ENCODE measurements at places on chromosomes 2 and 18.

DNA sequence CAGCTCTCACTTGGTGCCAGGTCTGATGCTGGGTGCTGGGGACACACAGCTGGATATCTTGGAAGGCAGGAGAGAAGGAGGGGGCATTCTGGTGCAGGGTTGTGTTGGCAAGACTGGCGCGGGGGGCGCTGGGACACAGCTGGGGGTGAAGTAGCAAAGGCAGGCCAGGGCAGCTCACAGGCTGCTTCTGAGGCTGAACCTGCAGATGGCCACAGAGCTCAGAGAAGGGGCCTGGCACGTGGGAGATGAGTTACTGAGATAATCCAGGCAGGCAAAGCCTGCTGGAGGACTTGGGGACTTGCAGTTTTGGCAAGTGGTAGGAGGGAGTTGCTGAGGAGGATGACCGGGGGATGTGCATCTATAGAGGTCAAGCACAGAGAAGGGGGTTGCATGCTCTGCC, 16.2 kb upstream of the DGKD start:
- DNase-seq, result peak; percentile 36

GRCh38 chr18:5198311-5198710, 1.3 kb upstream of the AKAIN1 start:
- DNase-seq, result peak; percentile 41

DNA sequence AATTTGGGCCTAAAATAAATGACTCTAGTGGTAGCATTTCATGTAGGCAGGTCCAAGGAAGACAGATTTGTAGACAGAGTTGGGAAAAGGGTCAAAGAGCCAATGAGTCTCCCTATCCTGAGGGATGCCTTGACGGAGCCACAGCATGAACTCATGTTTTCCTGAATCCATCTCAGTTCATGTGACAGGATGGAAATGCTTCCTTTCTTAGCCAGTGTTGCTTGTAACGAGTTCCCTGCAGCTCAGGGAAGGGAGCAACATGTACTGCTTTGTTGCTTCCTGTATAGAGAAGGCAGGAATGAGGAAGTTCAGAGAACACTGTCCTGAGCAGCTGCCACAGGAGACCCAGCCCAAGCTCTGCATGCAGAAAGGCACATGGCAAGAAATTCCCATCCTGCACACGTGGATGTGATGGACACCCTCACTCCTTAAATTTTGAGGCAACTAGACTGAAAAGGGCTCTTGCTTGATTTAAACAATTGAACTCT, 27.9 kb downstream of the TMEM17 start:
- no peak for DNase-seq

- DNase-seq, result no peak
These were observed 250.7 kb downstream of the LPIN1 start for GRCh38 chr2:11997142-11997541.

DNA sequence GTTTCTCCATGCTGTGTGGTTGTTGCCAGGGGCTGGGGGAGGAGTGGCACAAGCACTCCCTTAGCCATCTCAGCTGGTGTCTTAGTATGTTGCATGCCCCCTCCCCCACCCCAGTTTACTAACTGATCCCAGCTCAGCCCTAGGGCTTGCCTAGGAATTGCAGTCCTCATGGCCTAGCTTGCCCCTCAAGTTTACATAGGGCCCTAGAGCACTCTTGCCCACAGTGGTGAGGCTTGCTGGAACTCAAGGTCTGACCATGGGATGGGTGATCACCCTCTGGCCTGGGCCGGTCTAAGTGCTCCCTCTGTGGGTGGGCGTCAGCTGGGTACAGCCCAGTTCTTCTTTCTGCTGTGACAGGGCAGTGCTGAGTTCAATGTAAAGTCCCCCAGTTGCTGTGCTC, 156.1 kb upstream of the PIEZO2 start:
- no peak for DNase-seq

- DNase-seq, result no peak
These were observed 79.6 kb downstream of the DNER start for GRCh38 chr2:229634601-229635370.

GRCh38 chr2:455015-455705, 167.3 kb upstream of the ALKAL2 start:
- no peak for DNase-seq

DNA sequence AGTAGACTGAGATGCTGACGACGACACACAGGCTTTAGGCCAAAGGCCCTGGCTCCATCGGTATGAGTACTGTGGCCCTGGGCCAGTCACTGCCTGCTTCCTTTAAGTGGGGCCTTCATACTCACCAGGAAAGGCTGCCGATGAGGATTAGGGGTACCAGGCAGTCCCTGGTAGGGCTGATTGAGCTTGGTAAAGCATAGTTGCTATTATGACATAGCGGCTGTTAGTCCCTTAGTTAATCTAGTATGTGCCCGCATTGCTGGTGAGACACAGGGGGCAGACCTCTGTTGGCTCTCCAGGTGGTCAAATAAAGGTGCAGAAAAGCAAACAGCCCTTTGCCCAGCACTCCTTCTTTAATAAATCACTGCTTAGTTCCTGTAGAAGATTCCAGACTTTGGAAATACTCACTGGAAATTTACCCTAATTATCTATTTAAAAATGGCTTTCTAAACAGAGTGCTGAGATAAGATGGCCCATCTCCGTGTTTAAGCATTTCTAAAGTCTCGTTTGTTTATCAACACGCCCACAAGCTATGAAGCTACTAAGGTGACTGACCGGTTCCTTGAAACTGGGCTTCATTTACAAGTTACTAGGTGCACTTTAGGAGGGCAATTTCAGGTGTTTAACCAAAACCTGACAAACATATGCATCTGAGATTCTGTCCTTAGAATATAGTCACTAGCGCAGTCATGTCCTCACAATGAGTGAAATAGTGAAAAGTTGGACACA, 8.7 kb upstream of the BIN1 start:
- DNase-seq, result no peak

DNA sequence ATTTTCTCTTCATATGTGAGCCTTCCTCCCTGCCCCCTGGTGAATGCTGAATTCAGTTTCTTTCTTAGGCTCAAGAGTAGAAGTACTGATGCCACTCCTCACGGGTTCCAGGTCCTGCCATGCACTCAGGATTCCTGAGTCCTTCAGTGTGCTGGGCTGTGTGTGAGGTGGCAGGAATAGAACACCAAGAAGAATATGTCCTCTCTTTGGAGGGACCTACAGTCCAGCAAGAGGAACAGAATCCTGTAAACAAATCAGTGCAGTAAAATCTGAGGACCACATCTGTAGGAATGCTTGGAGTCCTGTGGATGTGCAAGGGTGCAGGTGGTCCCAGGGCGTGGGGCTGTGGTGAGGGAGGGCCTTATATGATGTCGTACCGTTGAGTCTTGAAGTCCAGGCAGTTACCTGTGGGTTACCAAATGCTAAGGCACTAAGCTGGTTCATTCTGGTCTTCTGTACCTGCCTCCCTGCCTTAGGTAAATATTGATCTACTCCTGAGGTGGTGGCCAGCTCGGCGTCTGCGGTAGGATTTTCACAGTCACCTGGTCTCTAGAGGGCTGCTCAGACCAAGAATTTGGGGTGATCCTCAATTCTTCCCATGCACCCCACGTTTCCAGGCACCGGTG, 5.5 kb downstream of the ASAP2 start:
- no peak for DNase-seq

GRCh38 chr2:45806563-45807358, 155.3 kb downstream of the PRKCE start:
- no peak for DNase-seq

DNA sequence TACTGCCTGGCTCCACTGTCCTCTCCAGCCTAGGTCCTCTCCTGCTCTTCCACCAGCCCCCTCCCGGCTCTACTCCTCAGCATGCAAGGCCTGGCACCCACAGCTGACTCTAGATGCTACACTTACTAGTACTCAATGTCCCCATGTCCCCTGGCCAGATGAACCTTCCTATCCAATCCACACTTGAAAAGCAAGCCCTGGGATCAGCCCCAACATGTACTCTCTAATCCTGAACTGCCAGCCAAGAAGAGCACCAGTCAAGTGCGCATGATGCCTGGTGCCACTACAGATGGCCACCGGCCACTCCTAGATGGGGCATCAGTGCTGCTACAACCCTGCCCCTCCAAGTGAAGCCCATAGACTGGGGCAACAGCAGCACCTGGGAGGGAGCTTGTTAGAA, 168.2 kb downstream of the STK39 start:
- DNase-seq, result no peak

DNA sequence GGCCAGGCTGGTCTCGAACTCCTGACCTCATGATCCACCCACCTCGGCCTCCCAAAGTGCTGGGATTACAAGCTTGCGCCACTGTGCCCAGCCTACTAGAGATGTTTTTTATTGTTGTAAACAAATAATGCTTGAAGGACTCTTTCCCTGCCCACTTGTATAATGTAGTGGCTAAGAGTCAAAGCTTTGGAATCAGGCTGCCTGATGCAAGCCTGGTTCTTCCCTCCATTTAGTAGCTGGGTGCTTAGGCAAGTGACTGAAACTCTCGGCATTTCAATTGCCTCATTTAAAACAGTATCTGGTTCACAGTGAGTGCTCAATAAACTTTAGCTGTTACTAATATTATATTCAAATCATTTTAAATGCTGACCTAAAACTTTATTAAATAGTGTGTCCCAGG, 264.0 kb upstream of the FBXO11 start:
- no peak for DNase-seq

GRCh38 chr2:170122883-170123547, 54.9 kb upstream of the MYO3B start:
- no peak for DNase-seq

DNA sequence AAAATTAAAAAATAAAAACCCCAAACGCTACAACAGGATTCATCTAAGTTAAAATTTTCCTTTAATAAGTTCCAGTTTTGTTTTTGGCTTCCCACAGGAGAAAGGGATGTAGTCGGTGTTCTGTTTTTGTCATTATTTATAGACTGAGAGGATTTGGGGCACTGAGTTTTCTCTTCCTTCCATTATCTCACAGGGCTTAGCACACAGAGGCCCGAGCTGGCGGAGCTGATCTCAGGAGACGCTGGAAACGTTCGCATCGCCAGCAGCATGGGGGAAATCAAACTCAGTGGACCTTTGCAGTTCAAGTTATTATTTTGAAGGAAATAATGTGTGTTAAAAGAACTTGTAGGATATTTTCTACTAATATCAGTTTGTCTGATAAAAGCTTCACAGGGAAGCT, 669.7 kb upstream of the SALL3 start:
- DNase-seq, result no peak

GRCh38 chr18:71304856-71305255, 1016.0 kb downstream of the SOCS6 start:
- DNase-seq, result no peak

DNA sequence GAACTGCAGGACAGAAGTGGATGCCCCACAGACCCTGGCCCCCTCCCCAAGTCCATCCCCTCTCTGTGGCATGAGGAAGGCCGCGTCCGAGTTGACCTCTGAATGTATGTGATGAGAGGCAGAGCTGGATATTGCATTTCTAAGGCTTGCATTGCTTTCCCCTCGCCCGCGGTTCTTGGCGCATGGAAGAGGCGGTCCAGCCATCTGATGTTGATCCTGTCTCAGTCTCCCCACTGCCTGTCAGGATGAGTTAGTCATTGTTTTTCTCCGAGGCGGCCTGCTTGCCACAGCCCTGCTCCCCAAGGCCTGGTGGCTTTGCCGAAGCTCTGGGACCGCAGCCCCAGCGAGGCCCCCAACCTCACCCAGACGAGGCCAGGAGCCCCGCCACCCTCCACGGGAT, 88.6 kb downstream of the SMAD7 start:
- no peak for DNase-seq

DNA sequence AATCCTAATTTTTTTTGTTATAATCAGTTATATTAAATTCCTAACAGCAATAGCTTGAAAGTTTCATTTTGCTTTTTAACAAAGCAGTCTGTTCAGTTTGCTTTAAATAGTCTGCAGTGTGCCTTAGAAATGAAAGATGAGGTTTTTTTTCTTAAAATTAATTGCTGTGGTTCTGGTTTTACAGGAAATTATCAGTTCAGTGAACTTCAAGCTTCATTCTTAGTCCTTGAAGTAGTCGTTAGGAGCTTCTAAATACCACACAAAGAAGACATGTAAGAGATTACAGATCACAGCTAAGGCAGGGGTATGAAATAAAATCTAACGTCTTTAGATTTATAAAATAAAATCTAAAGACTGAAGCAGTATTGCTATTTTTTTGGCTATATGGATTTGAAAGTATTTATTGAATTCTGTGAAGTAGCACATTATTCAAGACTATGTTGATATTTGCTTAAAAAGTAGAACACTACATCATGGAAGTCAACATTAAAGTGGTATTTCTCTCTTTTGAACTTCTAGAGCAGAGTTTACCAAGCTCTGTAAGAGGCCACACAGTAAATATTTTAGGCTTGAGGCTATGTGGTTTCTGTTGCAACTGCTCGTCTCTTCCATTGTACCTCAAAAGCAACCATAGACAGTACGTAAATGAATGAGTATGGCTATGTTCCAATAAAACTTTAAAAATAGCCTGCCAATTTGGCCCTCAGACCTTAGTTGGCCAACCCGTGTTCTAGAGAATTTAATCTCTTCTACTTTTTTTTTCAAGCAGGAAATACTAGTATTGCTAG, 81.5 kb upstream of the STON1 start:
- peak; percentile 28 for DNase-seq

DNA sequence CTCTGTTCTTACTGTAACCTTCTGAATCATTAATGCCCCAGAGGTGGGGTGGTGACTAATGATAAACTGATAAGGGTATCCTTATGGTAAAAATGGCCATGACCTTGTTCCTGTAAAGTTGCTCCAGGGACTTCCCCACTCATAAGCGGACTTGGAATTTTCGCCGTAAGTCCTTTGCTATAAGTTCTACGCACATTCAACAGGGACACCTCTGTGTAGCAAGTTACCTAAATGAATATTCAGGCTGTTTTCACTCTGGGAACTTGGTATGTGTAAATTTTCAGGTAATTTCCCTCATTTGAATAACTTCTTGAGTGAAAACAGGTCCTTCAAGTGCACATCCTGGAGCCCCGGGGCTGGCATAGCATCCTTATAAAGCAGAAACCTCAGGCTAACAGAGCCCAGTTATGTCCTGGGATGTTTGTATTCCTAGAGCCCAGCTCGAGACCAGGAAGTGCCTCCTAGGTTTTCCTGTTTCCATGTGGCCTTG, 9.4 kb upstream of the AGFG1 start:
- no peak for DNase-seq

GRCh38 chr2:109084341-109084740, 44.7 kb upstream of the SH3RF3 start:
- DNase-seq, result no peak

DNA sequence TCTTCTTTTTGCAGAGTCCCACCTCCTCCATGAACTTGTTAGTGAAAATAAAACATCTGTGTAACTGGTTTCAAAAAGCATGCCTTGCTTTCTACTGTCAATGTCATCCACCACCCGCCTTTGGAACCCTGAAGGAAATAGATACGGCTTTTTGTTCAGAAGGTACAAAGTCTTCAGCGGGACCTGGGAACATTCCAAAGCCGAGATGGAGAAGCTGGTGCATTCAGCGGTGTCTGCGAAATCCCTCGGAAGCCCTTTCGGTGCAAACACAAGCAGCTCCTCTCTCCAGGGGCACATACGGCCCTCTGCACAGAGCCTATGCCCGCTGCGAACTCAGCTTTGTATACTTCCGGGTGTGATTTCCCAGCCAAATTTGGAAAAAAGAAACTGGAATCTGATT, 555.8 kb upstream of the SALL3 start:
- no peak for DNase-seq

- peak; percentile 62 for DNase-seq
These were observed at the start of gene GULP1 for GRCh38 chr2:188291617-188292347. GULP1 (plus strand) TSS chr2:188291874; CDS start chr2:188477703, 185,829 bp downstream.

Data from DMS 273 treated with DMSO at 0.1 percent for 48 hours (cell line).